ENCODE measurements at places on chromosomes 4 and X.

DNA sequence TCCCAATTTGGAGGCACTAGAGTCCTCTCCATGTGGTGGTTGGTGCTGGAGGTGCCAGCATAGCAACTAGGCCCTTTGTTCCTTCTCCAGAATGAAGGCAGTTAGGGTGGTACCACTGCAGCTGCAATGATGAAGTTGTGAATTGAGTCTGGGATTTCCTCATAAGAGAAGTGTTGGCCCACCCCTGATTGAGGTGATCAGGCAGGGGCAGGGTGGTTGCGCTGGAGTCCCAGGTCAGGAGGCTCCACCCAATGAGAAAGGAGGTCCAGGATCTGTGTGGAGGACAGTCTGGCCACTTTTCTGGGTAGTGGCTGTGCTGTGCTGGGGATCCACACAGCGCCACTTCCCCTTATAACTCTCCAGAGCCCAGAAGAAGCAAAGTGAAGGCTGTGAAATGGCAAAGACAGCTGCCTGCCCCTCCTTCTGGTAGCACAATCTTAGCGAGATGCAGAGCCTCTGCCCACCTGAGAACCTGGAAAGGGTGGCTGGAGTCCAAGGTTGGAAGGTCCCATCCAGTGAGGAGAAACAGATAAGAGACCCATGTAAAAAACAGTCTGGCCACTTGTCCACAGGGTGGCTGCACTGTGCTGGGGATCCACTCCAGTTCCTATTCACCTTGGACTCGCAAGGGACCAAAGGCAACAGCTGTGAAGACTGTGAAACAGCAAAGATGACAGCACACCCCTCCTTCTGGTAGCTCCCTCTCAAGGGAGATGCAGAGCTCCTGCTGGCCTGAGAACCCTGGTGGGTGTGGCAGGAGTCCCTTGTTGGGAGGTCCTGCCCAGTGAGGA lies 124.6 kb downstream of the RRAGB start:
- DNase-seq, result no peak

GRCh38 chrX:10444204-10444603 lies 176.2 kb downstream of the MID1 start:
- no peak for DNase-seq

DNA sequence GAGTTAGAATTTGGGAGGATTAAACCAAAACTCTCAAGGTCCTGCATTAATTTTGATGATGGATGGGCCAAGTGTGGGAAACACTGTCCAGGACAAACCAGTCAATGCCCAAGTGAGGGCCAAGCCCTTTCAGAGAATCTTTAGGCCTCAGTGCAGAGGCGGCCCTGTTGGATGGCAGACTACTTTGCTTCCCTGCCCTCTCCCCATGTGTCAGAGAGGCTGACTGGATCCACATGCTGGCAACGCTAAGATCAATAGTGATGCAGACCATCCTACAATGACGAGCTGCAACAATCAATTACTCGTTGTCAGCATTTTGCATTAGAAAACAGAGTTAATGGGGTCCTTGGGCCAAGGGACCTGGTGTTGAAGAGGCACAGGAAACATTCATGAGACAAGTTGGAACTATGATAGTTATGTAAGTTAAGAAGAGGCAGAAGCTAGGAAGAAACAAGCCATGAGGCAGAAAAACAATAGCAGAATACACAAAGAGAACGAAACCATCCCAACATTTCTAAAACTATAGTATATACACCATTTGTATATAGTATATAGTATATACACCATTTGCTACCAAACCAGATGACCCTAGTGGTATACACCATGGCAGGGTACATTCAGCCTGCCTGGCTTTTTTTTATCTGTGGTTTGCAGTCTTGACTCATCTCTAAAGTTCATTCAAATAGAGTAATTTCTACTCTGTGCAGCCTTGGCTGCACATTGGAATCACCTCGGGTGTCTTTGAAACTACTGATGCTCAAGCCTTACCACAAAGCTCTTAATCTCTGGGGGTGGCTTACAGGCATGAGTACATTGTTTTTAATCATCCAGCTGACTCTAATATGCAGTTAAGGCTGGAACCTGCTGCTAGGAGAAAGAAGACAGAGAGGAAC lies 147.7 kb upstream of the GYPA start:
- no peak for DNase-seq

DNA sequence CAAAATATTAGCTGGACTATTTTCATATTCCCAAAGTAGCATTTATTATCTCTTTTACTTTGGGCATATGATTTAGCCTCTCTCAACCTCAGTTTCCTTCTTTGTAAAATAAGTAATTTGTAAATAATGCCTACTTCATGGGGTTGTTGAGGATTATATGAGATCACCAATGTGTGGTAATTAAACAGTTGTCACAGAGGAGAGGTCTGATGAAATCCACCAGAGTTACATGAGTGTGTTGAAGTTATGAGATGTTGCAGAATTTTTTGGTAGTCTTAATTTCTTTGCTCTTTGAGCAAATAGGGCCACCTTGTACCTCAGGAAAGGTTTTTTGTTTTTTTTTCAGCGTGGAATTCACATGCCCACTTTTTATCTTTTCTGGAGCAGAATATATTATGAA lies 1.4 kb downstream of the COX7B start:
- DNase-seq, result no peak

DNA sequence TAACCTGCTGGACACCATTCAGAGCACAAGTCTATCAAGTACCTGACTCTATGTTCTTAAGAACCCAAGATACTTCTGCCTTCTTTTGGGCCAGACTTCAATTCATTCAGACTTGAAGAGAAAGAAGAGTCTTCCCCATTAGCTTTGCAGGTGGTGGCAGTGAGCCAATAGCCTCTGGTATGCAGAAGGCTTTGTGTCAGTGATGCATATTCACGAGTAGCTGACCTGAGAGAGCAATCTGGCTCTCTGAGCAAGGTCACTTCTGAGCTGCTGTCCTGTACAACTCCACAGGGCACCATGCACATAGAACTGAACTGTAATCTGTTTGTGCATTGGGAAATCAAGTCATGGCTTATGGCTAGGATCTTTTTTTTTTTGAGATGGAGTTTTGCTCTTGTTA lies 39.9 kb upstream of the SPINK2 start:
- no peak for DNase-seq

DNA sequence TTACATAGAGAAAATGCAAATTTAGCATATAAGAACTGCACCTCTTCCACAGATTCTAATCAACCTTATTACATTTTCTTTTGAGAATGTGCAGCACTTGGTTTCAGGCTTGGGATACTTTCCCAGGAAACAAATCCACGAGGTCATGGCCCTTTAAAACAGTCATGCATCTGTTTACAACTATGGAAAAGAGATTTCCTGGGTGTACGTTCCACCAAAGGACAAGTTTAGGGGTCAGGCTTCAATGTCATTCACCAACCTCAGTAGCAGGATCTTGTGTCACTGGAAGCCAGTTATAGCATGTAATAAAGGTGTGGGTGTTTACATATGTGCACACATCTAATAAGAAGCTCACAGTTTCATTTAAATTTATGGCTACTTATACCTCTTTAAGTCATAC lies 30.7 kb downstream of the EREG start:
- DNase-seq, result no peak

DNA sequence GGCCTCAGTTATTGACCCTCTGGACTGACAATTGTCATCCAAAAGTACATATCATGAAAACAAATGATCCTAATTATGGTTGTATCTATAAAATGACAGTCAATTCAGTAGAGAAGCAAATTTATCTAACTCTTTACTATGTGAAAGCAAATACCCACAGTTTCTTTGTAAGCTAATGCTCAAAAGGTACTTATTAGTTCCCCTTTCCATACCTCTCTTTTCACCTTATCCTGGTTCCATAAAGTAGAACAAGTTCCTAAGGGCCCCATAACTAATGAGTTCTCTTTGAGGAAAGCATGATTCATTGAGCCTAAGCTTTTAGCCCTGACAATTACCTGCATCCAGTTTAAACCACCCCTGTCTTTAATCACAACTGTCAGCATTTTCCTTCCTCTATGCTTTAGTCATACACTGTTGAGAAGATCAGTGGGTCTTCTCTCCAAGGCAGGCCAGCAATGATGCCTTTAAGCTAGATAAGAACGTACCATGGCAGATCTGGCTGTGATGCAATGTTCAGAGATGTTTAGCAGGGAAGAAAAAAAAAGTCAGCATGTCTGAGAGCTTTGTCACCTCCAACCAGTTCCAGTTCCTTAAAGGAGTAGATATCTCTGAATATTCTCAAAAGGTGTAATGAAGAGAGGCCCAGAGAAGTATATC lies 179.7 kb upstream of the RASGEF1B start:
- DNase-seq, result no peak

DNA sequence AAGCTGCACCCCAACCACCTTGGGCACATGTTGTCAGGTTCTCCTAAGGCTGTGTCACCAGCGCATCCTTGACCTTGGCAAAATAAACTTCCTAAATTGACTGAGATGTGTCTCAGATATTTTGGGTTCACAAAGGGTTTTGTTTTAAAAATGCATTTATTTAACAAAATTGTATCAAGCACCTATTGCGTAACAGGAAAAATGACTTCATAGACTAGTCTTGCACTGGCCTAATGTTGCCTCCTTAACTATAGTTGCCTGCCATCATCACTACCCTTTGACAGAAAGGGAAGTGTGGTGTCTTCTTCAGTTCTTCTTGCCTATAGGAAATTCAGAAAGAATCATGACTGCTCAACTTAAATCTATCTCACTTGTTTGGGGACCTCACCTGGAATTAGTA lies 374.2 kb downstream of the SH2D1A start:
- no peak for DNase-seq

- DNase-seq, result no peak
Observed at GRCh38 chrX:119189595-119189994, 46.5 kb upstream of the PGRMC1 start.

DNA sequence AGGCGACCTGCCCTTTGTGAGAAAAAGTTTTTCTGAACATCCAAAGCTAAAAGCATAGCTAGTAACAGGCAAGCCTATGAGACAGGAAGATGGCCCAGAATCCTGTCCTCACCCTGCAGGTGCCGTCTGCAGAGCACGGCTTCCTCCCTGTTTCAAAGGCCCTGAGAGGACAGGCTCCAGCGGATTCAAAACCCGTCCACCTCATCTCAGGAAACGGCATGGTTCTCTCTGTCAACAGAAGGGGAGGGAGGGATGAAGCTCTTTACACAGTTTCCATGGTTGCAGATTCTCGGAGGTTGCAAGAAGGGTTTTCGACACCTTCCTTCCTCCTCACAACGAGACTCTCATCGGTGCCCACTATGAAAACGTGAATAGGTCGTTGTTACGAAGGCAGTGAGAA lies 8.3 kb downstream of the PPP2R3B start:
- no peak for DNase-seq

DNA sequence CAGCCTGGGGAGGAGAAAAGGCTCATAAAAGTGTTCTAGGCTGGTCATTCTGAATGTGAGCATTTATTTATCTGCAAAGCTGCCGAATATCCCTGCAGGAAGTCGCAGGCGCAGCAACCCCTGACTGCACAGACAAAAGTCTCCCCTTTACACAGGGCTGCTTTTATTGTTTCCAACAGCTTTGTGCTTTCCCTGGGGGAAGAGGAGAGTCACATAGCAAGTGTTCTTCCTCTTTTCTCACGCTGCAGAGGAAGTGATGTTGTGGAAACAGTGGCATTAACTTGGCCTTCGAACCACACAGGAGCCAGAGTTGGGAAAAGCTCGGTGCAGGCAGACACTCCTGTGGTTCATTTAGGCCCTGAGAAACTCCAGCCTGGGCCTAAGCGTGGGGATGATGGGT lies 81.5 kb upstream of the BCOR start:
- no peak for DNase-seq

GRCh38 chr4:105241451-105241850 lies 94.8 kb downstream of the TET2 start:
- DNase-seq, result no peak

DNA sequence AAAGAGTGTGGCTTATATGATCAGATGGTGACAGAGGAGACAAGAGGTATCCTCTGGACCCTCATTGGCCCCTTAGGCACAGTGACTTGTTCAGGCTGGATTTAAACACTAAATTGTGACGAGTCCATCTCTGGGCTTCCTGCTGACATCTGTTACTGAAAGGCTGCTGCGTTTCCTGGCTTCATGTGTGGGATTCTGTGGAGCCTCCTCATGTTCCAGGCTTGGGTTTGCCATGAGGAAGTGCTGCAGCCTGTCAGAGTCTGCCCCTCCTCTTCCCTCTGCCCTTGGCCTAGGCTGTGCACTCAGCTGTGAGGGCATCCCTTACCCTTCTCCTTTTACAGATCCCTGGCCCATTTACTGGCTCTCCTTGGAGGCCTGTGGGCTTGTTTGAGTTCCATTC lies 159.1 kb upstream of the TTC29 start:
- DNase-seq, result no peak

DNA sequence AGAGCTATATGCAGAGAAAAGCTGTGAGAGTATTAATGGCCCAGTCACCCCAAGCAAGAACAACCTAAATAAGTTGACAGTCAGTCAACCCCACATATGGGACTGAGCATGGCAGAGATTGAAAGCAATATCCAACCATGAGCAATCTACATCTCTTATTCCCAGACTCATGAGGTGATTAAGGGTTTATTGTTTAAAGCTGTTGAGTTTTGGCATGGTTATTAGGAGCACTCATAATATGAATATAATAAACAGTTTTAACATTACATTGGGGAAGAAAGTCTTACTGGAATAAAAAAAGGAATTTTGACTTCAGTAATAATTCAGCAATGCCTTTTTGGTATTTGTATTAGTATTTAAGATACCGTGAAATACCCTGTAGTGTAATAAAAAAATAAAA lies 1627.4 kb downstream of the STIM2 start:
- DNase-seq, result no peak

DNA sequence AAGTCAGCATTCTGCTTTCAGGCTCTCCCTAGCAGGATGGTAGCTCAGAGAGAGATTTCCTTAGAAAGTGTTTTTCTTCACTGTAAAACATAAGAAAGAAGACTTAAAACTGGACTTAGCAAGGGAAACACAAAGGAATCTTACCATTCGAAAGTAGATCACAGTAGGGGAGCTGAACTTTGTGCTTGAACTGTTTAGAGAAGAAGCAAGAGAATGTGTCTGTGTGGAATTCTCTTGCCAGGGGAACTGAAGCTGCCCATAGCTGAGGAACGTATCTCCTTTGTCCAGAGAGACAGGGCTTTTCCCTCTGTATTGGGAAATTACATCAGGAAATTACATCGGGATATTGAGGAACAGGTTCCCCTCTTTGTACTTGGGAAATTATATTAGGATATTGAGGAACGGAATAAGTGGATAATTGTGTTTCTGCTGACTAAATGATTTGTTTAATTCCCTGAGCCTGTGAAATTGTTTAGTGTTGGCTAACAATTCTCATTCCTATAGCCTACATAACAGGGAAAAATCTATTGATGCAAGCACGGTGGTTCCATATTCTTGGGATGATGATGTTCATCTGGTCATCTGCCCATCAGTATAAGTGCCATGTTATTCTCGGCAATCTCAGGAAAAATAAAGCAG lies 21.2 kb downstream of the SRD5A3 start:
- DNase-seq, result no peak
